CD4-positive, CD25-positive, alpha-beta regulatory T cell (primary cell): ENCODE measurements at places on chromosomes 13 and 19. TPM values are rescaled to one million over a fixed set of nuclear protein-coding genes. Genes with fewer than 3 reads are reported as not detected.

Gene KLC3
- total RNA-seq = 0.54 TPM

Gene SCN1B
- 2.0 TPM for total RNA-seq

DNA sequence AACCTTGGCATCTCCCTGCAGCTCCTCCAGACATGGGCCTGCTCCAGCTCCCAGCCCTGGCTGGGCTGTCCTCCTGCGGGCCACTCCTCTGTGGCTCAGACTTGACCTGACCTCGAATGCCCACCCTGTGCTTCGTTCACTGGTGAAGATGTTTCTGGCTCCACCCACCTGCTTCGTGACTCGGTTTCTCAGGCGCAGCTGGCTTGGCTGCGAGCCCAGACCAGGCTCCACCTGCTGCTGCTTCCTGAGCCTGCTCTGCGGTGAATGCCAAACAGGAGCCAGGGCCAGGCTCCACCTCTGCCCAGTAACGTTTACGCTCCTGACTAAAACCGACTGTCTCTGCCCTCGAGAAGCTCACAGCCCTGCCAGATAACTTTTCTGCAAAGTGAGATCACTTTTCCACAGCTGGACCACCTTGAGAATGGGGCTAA is 8.9 kb upstream of the RSPH6A start:
- H3K27ac ChIP-seq = no peak overlapping the region
- no peak overlapping the region for H3K4me3 ChIP-seq
- H3K4me1 ChIP-seq = no peaks in the 10 kb centered on the region
- no peak for DNase-seq

Gene ZNF534
- not detected for total RNA-seq

Gene ABCA7
- total RNA-seq = 161 TPM

DNA sequence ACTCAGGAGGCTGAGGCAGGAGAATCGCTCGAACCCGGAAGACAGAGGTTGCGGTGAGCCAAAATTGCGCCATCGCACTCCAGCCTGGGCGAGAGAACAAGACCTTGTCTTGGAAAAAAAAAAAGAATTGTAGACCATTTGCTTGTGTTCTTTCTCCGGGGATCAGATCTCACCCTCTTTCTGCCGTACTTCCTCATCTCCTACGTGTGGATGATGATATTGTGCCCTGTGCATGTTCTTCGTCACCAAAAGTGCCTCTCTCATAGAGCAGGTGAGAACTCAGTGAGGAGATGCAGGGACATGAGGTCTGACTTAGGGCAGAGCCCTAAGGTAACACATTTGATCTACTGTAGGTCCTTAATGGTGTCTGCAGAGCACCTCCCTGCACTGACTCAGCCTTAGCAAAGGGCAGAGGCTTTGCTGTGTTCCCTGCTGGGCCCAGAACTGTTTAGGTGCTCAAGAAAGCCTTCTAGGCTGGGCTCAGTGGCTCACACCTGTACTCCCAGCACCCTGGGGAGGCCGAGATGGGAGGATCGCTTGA is 1.3 kb downstream of the APOC2 start:
- H3K27me3 ChIP-seq = no peaks in the 10 kb centered on the region
- no peak overlapping the region for H3K4me3 ChIP-seq
- no peaks in the 10 kb centered on the region for H3K4me1 ChIP-seq
- DNase-seq = no peak
- H3K36me3 ChIP-seq = peaks cover 9% of the 10 kb centered on the region

Gene SELENOV
- not detected for total RNA-seq

DNA sequence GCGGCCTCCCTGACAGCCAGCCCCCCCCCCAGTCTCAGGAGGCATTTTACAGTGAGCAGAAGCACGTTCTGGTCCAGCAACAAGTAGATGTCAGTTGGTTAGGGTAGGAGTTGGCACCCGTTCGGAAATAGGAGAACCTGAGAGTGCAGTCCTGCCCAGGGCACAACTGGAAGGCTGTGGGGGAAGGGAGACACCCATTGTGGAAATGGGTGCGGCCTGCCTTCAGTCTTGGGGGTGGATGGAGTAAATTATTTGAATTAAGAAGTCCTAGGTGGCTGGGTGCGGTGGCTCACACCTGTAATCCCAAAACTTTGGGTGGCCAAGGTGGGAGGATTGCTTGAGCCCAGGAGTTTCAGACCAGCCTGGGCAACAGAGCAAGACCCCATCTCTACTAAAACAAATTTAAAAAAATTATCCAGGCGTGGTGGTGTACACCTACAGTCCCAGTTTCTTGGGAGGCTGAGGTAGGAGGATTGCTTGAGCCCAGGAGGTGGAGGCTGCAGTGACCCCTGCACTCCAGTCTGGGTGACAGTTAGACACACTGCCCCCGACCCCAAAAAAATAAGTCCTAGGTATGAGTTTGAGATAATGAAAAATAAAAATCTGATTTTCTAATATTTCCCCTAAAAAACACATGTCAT is 1.2 kb downstream of the CIRBP start:
- H3K4me3 ChIP-seq = peak overlapping the region; percentile 91
- peaks cover 43% of the 10 kb centered on the region for H3K36me3 ChIP-seq
- peak overlapping the region; percentile 85 for H3K27ac ChIP-seq
- peaks cover 89% of the 10 kb centered on the region for H3K4me1 ChIP-seq

Gene ZNF628
- 23.9 TPM for total RNA-seq

GRCh38 chr19:7645163-7645562 is 8.3 kb downstream of the STXBP2 start:
- no peaks in the 10 kb centered on the region for H3K27me3 ChIP-seq
- no peaks in the 10 kb centered on the region for H3K4me1 ChIP-seq
- peaks cover 6% of the 10 kb centered on the region for H3K36me3 ChIP-seq
- no peak overlapping the region for H3K4me3 ChIP-seq

DNA sequence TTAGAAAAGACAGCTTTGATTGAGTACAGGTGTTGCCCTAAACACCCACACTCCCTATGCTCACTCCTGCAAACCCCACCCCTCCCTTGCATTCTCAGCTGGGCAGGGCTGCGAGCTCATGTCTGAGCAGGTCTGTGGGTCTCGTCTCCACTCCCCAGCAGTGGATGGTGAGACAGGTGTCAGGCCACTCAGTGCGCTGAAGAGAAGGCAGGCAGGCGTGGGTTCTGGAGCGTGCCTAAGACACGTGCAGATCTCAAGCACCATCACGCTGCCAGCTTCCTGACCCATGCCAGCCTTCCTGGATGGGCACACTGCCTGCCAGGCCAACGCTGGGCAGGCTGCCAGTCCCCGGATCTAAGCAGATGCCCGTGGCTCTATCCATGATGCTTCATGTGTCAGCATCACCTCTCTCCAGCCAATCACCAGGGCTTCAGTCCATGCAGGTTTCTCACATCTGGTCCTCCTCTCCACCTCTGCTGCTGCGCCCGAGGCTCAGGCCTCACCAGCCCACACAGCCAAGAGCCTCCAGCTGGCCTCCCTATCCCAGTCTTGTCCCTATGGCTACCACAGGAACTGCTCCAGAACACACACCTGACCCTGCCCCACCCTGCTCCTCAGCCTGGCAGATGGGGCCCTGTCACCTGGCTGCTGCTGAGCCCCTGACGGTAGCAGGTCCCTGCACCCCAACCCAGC is 42.6 kb downstream of the EPS15L1 start:
- H3K27ac ChIP-seq = peak overlapping the region; percentile 33
- DNase-seq = no peak
- H3K36me3 ChIP-seq = peaks cover 38% of the 10 kb centered on the region

GRCh38 chr13:51808811-51809210 is 4.8 kb upstream of the DHRS12 start:
- H3K27ac ChIP-seq = no peak overlapping the region
- peaks cover 19% of the 10 kb centered on the region for H3K4me1 ChIP-seq
- H3K36me3 ChIP-seq = peaks cover 14% of the 10 kb centered on the region
- DNase-seq = no peak
- H3K4me3 ChIP-seq = no peak overlapping the region

Gene CYP4F2
- not detected for total RNA-seq

DNA sequence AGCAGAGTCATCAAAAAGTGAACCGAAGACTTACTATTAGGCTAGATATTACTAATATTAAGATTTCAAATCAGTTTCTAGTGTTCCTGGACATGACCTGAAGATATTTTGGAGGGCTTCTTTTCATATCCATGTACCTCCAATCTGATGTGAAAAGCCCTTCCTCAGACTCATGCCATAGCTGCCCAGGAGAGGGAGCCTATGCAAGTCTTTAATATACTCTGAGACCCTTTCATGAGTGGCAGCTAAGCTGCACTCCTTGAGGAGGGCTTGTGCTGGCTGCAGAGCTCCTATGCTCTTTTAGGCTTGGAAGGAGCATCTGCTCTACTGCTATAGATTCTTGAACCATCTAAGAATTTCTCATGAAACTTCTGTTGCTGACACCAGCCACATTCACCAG is 715.3 kb downstream of the OLFM4 start:
- H3K27ac ChIP-seq = no peak overlapping the region
- no peak for DNase-seq
- no peaks in the 10 kb centered on the region for H3K4me1 ChIP-seq

Gene CRX
- not detected for total RNA-seq

DNA sequence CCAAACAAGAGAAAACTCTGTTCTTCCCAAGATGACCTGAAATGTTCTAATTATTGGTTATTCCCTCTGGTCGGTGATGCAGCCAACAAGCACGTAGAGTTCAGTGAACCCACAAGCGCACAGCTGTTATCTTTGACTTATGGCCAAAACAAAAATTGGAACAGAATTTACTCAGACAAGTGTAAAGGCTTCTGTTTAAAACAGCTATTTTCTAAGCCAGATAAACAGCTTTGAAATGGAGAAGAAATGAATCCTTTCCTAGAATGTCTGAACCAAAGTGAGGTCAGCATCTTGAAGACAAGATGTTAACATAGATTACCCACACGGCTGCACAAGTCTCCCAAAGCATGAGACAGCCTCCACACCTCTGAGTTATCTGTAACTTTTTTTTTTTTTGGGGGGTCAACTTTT is 669.2 kb downstream of the DIAPH3 start:
- no peak overlapping the region for H3K4me3 ChIP-seq
- no peak overlapping the region for H3K27ac ChIP-seq
- no peaks in the 10 kb centered on the region for H3K4me1 ChIP-seq

DNA sequence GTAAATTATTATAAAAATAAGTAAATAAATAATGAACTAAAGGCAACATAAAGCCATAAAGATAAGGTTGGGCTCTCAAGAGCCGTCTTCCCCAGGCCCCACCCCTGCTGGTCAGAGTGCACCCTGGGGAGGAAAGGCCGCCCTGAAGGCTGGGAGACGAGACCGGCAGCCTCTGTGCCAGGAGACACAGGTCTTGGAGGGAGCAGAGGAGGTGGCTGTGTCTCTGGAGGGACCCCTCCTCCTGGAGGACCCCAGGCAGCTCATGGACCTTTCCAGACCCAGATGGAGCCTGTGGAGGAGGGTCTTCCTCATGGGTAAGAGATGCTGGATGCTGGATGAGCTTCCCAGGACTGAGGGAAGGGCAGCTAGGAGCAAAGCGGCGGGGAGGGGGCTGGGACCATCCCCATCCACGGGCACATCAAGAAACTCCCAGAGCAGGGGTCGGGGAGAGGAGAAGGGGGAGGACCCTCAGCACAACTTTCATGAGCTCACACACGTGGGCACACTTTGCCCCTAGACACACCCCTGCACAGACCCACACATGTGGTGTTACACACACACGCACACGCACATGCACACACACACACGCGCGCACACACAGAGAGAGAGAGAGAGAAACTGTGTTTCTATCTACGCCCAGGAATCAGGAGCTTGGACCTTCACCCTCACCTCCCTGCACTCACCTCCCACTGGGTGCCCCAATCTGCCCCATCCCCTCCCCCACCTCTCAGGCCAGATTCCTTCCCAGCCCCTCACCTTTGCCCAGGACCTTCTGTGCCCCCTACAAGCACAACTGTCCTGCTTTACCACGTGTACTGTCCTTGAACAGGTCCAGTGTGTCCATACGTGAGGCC is at the start of gene CEACAM18:
CEACAM18 (plus strand) TSS at position 159 of the 854 bp plus-strand sequence.
- DNase-seq = no peak
- H3K27ac ChIP-seq = no peak within 1 kb of the TSS
- no peak within 1 kb of the TSS for H3K4me3 ChIP-seq
- no peaks in the 10 kb centered on the region for H3K36me3 ChIP-seq
- H3K27me3 ChIP-seq = no peaks in the 10 kb centered on the region
- no peaks in the 10 kb centered on the region for H3K4me1 ChIP-seq

GRCh38 chr13:94710065-94710781 is 2.1 kb downstream of the SOX21 start:
- no peak for DNase-seq
- no peaks in the 10 kb centered on the region for H3K36me3 ChIP-seq
- H3K4me3 ChIP-seq = no peak overlapping the region
- H3K27me3 ChIP-seq = peaks cover 56% of the 10 kb centered on the region
- peaks cover 33% of the 10 kb centered on the region for H3K4me1 ChIP-seq
- H3K27ac ChIP-seq = no peak overlapping the region

GRCh38 chr13:107529035-107529434 is 686.3 kb downstream of the LIG4 start:
- no peak overlapping the region for H3K4me3 ChIP-seq
- H3K27ac ChIP-seq = no peak overlapping the region
- no peak for DNase-seq
- H3K27me3 ChIP-seq = no peaks in the 10 kb centered on the region
- H3K4me1 ChIP-seq = no peaks in the 10 kb centered on the region

Gene ZNF177
- total RNA-seq = 0.81 TPM

Gene RAB3A
- total RNA-seq = 5.1 TPM

Gene FXYD7
- total RNA-seq = 9.3 TPM

Gene VSIG10L
- total RNA-seq = 0.27 TPM

GRCh38 chr13:108586826-108587225 is 42.6 kb upstream of the MYO16 start:
- H3K36me3 ChIP-seq = no peaks in the 10 kb centered on the region
- DNase-seq = no peak
- H3K27ac ChIP-seq = no peak overlapping the region
- H3K27me3 ChIP-seq = no peaks in the 10 kb centered on the region
- no peaks in the 10 kb centered on the region for H3K4me1 ChIP-seq

GRCh38 chr13:100138859-100139491 is 50.1 kb downstream of the PCCA start:
- no peak overlapping the region for H3K4me3 ChIP-seq
- no peaks in the 10 kb centered on the region for H3K4me1 ChIP-seq
- H3K27me3 ChIP-seq = no peaks in the 10 kb centered on the region
- DNase-seq = no peak
- H3K27ac ChIP-seq = no peak overlapping the region

GRCh38 chr19:31113293-31113692 is 235.9 kb downstream of the TSHZ3 start:
- DNase-seq = no peak
- no peak overlapping the region for H3K4me3 ChIP-seq
- H3K4me1 ChIP-seq = peaks cover 5% of the 10 kb centered on the region
- no peaks in the 10 kb centered on the region for H3K36me3 ChIP-seq
- no peak overlapping the region for H3K27ac ChIP-seq

GRCh38 chr19:3322199-3322978 is 44.0 kb upstream of the NFIC start:
- H3K4me1 ChIP-seq = no peaks in the 10 kb centered on the region
- H3K36me3 ChIP-seq = no peaks in the 10 kb centered on the region
- no peak overlapping the region for H3K4me3 ChIP-seq
- no peak overlapping the region for H3K27ac ChIP-seq

DNA sequence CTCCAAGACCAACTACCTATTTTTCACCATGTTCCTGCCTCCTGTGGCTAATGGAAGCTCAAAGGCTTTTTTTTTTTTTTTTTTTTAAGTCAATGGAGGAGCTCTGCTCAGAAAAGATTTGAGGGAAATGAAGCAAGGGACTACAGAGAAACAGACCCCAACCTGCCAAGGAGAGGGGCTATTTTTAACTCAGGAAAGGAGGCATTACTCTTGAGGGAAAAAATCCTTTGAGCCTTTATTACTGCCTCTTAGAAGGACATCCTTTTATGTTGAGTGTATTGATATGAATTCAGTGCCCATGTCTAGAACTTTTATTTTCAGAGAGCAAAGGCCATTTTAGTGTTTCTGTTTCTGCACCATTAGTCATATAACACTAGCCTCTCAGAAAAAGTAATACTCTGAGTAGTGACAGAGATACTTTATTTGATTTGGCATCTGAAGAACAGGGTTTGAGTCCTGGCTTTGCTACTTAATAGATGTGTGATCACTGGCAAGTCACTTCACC is 68.1 kb upstream of the PCDH8 start:
- no peaks in the 10 kb centered on the region for H3K4me1 ChIP-seq
- no peaks in the 10 kb centered on the region for H3K36me3 ChIP-seq

Gene SERPINE3
- total RNA-seq = not detected
